ENCODE measurements at places on chromosomes 3 and 15.

- DNase-seq, result no peak
Measured at GRCh38 chr3:59990915-59991314, 941.1 kb upstream of the CFAP20DC start.

DNA sequence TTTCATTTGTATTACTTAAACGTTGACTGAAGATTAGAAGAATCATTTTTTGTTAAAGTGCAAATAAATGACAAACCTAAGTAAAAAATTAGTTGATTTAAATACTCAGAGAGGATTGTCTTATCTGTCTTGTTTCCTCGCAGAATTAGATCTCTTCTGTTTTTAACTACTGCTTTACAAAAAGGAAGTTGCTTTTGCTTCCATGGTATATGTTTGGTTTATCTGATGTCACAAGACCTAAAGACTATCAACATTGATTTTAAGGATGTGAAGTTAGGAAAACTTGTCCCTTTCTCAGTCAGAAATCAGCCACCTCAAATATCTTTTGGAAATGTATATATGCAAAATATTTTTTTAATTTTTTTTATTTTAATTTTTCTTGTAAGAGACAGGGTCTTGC is 28.7 kb downstream of the GPR171 start:
- no peak for DNase-seq

GRCh38 chr15:85507114-85507513 is 126.7 kb downstream of the AKAP13 start:
- DNase-seq, result no peak

- DNase-seq, result no peak
Measured at GRCh38 chr15:71730277-71731144, 79.8 kb upstream of the NR2E3 start.

DNA sequence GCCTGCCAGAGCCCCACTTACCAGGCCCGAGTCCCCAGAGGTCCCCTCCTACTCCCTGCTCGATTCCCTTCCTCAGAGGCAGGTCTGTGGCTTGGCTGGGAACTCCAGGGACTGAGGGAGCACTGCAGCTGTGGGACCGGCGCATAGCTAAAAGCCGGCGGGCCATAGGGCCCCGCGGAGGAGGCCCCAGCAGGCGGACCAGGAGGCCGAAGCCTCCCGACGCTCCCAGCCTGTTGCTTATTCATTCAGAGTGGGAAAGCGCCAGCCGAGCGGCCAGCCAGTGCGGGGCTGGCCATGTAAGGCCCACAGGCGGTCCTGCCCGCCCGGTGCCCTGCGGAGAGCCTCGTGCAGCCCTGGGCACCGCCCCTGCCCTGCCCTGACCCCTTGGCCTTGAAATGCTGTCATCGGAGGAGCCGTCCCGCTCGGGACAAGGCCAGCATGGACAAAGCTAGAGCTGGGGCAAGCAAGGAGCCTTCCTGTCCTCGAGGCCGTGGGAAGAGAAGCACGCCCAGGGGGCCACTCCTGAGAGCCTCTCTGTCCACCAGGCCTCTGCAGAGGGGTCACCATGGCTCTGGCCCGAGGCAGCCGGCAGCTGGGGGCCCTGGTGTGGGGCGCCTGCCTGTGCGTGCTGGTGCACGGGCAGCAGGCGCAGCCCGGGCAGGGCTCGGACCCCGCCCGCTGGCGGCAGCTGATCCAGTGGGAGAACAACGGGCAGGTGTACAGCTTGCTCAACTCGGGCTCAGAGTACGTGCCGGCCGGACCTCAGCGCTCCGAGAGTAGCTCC is at the start of gene LOXL1:
Gene LOXL1 (plus strand): TSS at position 244 of the 784 bp plus-strand sequence. CDS start 322 bp downstream, at position 566.
- no peak for DNase-seq

- DNase-seq, result no peak
Measured at GRCh38 chr15:98881526-98882520, 125.8 kb downstream of the PGPEP1L start.
